Lung (tissue), 17 donors: ENCODE measurements at places on chromosomes 12 and 14. TPM values are rescaled to one million over a fixed set of nuclear protein-coding genes. Genes with fewer than 3 reads are reported as not detected.

The GNB3 gene
- total RNA-seq, result 3.3 TPM

The TGFB3 gene
- total RNA-seq, result 23.4 TPM

The EID3 gene
- total RNA-seq, result 7.4 TPM

The GPR84 gene
- 2.6 TPM for total RNA-seq

GRCh38 chr14:76067536-76067935 is 82.0 kb downstream of the IFT43 start:
- DNase-seq, result no peak

- no peak for DNase-seq
Measured at GRCh38 chr14:64717870-64718269, 13.6 kb downstream of the PLEKHG3 start.

GRCh38 chr14:99537399-99537798 is 56.2 kb downstream of the CCNK start:
- no peak for DNase-seq

DNA sequence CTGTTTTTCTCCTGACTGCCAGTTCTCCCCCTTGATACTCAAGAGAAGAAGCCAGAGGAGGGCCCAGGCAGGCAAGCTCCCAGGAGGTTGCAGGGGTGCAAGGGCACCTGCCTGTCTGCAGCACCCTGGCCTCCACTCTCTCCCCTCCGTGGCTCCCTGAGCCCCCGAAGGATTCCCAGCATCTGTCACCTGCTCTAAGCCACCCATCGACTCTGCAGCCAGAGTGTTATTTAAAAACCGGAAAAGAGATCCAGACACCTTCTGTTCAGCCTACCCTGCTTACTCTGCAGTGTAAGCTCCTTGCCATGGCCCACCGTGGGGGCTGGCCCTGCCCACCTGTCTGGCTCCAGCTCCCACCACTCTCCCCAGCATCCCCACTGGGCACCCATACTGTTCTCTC is 121.4 kb downstream of the KSR2 start:
- no peak for DNase-seq

- DNase-seq, result no peak
Measured at GRCh38 chr14:99286761-99287160, 14.8 kb upstream of the BCL11B start.

- DNase-seq, result no peak
Measured at GRCh38 chr12:49821373-49822287, 6.6 kb downstream of the NCKAP5L start.

DNA sequence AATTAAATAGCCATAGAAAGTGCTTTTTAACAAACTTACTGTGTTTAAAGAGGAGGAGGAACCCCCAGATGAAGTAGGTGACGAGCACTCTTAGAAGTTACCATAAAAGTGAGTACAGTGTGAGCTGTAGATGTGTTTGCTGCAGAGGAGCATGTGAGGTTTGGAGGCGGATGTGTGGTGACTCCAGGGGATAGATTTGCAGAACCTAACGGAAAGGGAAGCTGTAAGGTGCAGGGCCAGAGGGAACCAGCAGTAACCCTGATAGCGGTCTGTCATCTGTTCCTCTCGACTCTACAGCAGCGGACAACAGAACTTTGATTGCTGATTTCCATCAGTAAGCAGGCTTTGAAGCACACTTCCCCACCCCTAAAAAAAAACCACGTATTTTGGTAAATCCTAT is 5.2 kb downstream of the CALM1 start:
- DNase-seq, result no peak

- no peak for DNase-seq
Measured at GRCh38 chr14:34713122-34713680, 1.2 kb downstream of the CFL2 start.
